ENCODE measurements at places on chromosomes 13 and 19. TPM values are rescaled to one million over a fixed set of nuclear protein-coding genes. Genes with fewer than 3 reads are reported as not detected.

GRCh38 chr19:751501-752341, 809 bp downstream of the MISP start:
- DNase-seq, result no peak

- no peak for DNase-seq
These were observed 203.3 kb upstream of the IRS2 start for GRCh38 chr13:109989686-109990085.

Gene ZNF223
- 0.37 TPM for total RNA-seq

Gene PSG3
- 66.1 TPM for total RNA-seq

- DNase-seq, result peak; percentile 77
These were observed 14.6 kb downstream of the MCF2L start for GRCh38 chr13:112983428-112984196.

GRCh38 chr19:10501971-10502523, 1.1 kb downstream of the KEAP1 start:
- DNase-seq, result peak; percentile 76

GRCh38 chr13:113669231-113669754, 2.3 kb downstream of the GRK1 start:
- no peak for DNase-seq

Gene CCL25
- total RNA-seq, result 19.6 TPM

GRCh38 chr13:25980255-25980654, 71.6 kb downstream of the SHISA2 start:
- DNase-seq, result peak; percentile 15

Gene APOC4
- not detected for total RNA-seq
